Fibroblast of skin of right biceps (primary cell): ENCODE measurements at places on chromosomes 1 and 21.
A peak's percentile ranks its signal among the peaks of the same experiment; 100 is the strongest.

DNA sequence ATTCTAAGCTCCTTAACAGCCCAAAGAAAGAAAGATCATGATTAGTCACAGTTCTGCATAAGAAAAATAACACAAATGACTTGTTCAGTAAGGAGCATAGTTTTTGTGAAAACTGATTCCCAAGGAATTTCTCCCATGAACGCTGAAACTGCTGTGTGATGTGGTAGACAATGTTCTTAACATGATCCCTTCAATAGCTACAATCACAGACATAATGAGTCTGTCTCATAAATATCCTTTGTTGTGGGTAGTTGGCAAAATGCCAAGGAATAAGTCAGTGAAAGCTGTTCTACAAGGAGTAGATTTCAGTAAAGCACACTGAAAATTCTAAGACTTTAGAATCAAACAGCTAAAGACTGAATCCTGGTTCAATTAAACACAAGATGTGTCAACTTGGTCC lies 404.8 kb downstream of the HLX start:
- peak; percentile 94 for DNase-seq

DNA sequence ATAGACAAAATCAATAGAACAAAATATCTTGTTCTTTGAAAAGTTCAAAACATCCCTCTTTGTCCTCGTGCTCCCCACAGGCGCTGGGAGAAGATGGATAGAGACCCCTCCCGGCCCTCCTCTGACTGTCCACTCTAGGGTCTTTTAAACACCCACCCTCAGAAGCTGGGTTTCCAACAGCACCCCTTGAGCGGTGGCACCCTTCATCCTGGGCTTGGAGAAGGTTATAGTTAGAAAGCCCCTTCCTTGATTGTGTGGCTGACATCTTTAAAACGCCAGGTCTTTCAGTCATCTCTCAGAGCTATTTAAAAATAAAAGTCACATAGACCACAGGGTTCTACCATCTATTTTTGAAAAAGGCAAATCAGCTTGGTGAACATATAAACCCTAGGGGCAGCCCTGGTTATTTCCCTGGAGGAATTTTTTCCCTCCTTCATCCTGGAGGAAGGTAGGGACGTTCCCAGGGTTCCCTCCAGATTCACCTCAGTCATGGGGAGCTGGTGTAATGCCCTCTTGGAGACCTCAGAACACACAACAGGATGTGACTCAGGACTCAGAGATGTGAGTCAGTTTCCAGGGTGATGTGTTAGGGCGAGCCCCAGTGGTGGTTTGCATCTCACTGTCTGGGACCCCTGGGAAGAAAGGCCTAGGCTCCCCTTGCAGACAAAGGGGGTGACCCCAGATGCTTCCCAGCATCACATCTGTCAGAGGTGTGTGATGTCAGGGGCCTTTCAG lies 138.5 kb downstream of the CLIC6 start:
- DNase-seq: peak; percentile 96

DNA sequence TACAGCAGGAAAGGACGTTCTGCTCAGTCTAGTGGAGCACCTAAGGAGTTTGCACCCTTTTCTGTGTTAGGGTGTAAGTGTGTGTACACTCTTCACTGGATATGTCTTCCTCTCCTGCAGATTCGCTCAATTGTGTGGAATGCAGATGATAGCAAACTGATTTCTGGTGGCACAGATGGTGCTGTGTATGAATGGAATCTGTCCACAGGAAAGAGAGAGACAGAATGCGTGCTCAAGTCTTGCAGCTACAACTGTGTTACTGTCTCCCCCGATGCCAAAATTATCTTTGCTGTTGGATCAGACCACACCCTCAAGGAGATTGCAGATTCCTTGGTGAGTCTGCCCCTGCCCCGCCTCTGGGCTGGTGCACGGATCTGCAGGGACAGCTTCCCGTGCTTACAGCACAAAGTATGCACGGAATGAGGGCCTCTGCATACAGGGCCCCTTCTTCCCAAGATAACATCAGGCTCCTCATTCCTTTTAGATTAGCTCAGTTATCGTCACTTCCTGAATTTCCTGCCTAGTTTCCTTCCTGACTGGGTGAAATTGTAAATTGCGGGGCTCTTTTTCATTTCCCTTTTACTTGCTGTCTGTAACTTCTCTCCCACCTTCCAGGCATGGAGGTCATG lies 34.6 kb downstream of the CFAP57 start:
- DNase-seq: peak; percentile 99

DNA sequence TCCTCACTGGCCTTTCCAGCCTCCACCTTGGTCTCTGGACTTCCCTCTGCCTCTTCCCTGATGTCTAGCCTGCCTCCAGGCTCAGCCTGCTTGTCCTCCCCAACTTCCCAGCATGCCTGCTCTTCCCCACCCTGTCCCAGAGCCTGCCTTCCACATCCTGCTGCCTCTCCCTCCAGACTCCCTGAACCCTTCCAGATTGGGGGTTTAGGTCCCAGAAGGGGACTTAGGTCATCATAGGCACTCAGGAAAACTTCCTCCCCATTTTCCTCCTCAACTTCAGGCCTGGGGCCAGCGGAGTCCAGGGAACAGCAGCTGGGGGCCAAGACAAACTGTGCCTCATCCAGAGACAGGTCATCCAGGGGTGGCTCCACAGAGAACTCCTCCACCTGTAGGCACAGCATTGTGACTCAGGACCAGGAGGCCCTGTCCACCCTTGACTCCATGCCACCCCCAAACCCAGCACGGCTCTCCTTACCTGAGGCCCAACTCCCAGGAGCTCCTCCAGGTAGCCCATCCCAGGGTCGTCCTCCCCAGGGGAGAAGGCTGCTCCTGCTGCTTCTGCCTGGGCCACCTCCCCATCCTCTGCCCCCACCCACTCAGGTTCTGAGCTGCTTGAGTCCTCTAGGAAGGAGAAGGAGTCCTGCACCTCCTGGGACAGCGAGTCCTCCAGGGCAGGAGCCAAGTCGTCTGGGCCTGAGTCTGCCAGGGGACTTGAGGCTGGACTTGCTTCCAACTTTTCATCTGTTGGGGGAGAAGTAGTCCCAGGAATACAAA lies 3.4 kb upstream of the USF1 start:
- no peak for DNase-seq
